ENCODE measurements at places on chromosomes 6 and 20.
A peak's percentile ranks its signal among the peaks of the same experiment; 100 is the strongest.

DNA sequence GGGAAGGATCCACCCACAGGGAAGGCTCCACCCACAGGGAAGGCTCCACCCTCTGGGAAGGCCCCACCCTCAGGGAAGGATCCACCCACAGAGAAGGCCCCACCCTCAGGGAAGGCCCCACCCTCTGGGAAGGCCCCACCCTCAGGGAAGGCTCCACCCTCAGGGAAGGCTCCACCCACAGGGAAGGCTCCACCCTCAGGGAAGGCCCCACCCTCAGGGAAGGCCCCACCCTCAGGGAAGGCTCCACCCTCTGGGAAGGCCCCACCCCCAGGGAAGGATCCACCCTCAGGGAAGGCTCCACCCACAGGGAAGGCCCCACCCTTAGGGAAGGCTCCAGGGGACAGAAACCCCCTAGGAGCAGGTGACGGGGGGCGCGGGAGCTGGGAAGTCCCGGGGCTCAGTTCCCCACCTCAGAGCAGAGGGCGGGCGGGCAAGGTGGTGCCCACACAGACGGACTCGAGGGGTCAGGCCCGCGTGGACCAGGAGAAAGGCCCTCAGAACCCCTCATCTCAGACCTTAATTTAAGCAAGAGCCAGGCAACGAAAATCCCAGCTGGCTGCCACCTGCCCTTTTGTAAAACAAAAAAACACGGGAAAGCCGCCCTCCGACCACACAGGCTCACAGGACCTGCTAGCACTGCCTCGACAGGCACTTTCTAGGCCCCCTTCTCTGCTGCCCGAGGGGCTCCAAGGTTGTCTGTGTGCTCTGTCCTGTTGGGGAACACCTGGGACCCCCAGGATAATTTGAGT lies 39.7 kb downstream of the KCNQ2 start:
- no peak for DNase-seq

DNA sequence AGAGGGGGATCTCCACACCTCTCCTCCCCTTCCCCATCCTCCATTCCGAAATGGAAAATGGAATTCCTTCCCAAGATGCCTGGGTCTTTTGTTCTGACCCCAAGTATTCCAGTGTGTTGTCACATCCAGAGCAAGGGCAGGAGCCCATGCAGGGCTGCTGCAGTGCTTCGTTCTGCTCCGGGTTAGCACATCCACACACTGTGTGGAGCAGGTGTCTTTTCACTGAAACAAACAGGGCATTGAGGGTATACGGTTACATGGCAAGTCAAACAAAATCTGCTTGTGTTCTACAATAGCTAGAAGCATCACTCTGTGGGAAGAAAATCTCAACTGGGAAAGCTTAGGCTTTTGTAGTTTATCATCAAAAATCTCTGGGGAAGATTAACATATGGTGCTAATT lies 56.9 kb downstream of the LYRM2 start:
- DNase-seq, result no peak

DNA sequence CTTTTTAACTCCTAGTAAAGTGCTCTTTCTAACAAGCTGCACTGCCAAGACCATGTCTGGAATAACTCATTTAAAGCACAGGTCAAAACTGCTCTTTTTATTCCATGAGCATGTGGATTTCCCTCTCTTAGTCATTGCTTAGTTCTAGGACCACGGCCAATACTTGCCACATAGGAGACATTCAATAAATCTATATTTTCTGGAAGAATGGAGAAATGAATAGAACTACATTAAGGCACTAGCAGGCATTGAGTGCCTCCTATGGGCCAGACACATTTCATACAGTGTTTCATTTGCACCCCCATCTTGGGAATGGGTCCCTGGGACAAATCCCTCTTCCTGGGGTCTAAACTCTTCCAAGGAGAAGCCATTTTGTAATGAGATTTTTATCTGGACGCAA lies 552.8 kb upstream of the CITED2 start:
- no peak for DNase-seq

GRCh38 chr6:29925321-29925720 lies 17.0 kb upstream of the HLA-A start:
- DNase-seq, result no peak

DNA sequence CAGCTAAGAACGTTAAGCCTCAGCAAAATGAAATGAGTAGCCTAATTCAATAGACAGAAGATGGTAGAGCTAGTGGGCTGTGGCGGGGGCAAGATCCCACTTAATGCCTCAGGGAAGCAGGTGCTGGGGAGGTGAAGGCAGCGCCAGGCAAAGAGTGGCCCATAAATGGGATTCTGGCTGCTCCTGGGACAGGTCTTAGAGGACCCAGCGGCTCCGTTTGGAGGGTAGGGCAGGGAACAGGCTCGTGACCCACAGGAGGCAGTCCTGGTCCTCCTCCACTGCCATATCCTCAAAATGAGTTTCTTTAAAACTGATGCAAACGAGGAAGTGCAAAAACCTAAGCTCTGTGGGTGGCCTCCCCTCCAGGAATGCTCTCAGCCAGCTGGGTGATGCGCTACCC lies 32.7 kb downstream of the SAYSD1 start:
- no peak for DNase-seq

GRCh38 chr6:123150076-123150475 lies 154.0 kb downstream of the CLVS2 start:
- no peak for DNase-seq

GRCh38 chr20:20085812-20086211 lies 33.5 kb downstream of the CFAP61 start:
- no peak for DNase-seq

DNA sequence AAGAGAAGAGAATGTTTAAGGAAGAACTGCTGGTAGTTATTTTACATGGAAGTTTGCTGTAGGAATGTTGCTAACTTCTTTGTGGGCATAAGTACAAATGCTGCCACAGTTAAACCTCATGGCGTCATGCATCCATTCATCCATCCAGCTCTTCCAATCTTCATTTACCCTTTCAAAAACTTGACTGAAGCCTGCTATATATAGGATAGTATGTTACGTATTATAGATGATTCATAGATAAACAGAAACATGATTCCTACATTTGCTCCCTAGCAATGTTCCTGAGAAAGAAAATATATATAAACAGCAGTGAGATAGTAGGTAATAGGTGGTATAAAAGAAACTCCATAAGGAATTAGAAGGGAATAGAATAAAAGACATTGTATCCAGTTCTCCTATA lies 93.7 kb downstream of the NDUFAF5 start:
- DNase-seq, result no peak

DNA sequence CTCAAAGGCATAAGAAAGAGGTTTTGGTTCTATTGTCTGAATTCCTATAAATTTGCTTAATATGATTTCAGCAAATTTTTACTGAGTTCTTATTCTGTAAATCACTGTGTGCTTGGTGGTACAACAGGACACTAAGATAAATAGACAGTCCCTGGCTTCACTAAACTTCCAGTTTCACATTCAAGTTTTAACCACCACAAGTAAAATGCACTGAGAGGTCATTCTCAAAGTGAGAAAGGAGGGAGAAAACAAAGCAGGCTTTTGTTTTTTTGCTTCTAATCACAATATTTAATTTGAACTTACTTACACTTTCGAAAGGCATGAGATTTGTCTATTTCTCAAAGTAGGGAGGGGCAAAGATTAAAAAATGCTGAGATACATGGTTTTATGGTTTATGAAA lies 445.7 kb downstream of the CDC5L start:
- DNase-seq, result peak; percentile 71

DNA sequence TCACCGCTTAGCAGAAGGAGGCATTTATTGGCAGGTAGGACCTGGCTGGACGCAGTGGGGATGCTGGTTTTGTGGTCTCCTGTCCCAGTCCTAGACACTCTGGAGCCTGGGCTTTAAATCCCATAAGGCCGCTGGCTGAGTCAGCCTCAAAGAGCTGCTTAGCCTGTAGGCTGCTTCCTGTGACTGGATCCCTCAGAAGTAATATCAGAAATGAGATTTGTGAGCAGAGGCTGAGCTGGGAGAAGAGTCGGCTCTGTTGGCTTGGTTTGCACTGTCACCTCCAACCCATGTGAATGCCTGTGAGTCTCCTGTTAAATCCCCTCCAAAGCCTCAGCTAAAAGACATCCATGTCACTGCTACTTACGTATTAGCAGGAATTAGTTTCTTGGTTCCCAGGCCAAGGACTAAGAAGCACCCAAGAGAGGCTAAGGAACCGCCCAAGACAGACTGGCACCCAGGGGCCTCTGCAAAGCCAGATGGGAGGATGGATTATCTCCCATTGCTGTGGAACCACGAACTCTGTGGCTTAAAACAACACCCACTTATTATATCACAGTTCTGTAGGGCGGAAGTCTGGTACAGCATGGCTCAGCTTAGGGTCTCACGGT lies 289.4 kb downstream of the CDC5L start:
- DNase-seq, result no peak

- no peak for DNase-seq
Observed at GRCh38 chr6:3367630-3368029, 89.2 kb downstream of the SLC22A23 start.

GRCh38 chr6:119284861-119285521 lies 64.6 kb downstream of the MAN1A1 start:
- peak; percentile 19 for DNase-seq

DNA sequence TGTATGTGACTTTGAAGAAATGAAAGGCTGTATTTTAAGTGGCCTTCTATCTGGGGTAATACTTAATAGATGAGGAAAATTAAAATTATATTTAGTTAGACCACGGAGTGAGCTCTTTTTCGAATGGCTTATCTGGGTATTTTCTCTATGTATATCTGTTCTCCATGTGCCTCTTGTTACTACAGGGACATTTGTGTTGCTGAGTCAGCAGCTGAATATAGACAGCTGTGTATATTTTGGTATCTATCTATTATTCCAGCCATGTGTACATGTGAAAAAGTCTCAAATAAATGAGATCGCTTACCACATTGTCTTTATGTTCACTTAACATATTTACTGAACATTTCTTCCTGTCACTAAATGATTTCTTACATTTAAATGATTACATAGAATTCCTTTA lies 57.2 kb downstream of the TMEM200A start:
- DNase-seq, result no peak

- DNase-seq, result no peak
Observed at GRCh38 chr6:71994705-71995271, 108.4 kb downstream of the RIMS1 start.

- no peak for DNase-seq
Observed at GRCh38 chr20:33290852-33291251, 7.8 kb downstream of the BPIFB1 start.

DNA sequence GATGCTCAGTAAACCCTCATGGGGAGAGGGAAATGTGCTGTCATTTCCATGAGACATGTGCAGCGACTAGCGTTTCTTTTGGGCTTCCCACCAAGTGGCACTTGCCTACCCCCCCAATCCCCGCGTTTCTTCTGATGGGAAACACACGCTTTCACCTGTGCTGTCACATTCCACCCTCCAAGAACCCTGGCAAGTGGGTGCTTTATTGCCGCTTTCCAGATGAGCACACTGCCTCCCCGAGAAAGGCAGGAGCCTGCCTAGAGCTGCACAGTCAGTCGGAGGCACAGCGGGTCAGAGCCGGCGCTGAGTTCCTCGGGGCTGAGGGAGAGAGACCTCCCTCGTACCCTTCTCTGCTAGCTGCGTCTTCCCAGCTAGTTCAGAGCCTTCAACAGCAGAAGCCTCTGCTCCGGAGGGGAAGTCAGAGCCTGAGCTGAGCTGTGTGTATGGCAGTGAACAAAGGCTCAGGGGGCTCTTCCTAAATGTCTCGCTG lies 12.3 kb upstream of the CCDC167 start:
- no peak for DNase-seq

DNA sequence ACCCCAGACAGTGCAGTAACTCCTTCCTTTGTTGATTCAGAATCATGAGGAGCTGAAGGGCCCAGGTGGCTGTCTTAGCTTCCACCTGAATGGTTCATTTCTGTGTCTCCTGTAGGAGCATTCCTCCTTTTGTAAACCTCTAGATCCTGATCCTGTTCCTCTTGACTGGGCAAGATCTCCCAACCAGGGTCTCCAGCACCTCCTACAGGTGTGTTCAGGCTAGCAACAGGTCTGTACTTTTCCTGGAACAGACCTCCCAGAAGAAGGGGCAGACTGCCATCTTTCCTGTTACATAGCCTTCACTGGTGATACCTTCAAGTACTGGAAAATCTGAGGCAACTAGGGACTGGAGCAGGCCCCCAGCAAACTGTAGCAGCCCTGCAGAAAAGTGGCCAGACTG lies 35.2 kb downstream of the HLA-B start:
- no peak for DNase-seq

DNA sequence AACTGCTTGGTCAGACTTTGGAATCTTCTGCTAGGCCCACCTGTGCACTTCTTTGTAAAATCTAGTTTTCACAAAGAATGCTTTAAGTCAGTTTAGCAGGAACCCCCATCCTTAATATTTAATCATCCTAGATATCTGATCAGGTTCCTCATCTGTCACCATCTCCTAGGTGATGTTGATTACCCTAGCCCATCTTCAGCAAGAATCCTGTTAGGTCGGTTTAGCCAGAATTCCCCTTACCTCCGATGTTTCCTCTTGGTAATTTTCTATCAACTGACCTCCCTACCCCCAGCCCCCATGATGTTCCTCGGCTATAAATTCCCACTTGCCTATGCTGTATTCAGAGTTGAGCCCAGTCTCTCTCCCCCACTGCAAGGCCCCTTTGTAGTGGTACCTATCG lies 2.7 kb upstream of the ZNF341 start:
- DNase-seq, result no peak

DNA sequence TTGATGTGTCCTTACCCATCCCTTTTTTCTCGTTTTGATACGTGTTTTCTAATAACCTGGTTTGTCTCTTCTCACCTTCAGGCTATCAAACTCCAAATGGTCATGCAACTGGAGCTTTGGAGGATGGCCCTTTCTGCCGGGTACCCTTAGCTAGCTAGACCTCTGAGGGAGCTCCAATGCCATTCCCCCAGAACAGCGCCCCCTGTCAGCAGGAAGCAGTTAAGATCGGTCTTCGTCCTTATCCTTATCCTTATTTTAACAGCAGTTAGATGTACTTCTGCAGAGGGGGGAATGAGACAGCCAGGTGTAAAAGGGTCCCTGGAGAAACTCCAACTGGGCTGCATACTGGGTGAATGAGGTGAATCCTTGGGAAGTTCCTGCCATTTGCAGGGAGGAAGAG lies 37.2 kb downstream of the SEL1L2 start:
- DNase-seq, result peak; percentile 24

DNA sequence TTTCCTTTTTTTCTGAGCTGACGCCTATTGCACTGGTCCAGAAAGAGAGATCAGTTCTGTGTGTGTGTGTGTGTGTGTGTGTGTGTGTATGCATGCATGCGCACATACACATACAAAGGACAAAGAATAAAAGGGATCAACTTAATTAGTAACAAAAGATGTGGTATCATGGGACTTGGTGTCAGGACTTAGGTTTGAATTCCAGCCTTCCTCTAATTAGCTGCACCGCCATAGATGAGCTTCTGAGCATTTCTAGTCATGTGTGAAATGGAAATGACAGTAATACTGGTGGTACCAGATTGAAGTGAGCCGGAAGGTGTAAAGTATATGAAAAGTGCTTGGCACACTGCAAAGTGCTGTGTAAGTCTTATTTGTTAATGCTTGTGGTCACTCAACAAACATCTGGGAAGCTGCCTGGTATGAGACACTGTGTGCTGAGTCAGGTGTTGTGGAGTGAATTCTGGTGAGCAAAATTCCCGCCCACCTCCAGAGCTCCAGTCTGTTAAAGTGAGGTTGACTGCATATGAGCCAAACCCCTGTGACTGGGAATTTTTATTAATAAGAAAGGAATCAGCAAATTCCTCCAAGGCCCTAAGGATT lies 12.4 kb downstream of the DAAM2 start:
- no peak for DNase-seq

GRCh38 chr20:17884307-17885003 lies 84.1 kb downstream of the SNX5 start:
- no peak for DNase-seq

- DNase-seq, result no peak
Observed at GRCh38 chr6:23097566-23097965, 528.2 kb downstream of the HDGFL1 start.
